ENCODE measurements at places on chromosomes 3 and 15.

DNA sequence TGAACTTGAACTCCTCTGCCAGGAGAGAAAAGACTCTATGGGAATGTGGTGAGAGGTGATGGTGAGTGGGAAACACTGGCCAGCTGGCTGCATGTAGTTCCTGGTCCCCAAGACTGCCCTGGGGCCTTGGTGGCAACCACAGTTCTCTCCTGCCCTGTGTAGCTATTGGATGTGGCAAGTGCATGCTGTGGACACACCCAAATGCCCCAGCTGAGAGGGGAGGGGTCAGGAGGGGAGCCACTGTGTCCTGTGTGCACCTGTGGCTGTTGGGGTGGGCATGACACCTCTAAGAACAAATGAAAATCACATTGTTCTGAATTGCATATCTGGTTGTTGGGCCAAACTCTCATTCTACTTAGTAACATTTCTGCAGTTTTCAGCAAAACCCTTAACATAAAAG is 409.6 kb downstream of the NSUN3 start:
- DNase-seq = no peak

GRCh38 chr15:101038327-101039003 is 119.3 kb downstream of the LRRK1 start:
- DNase-seq = no peak

GRCh38 chr3:45955017-45955647 is 11.9 kb downstream of the CXCR6 start:
- DNase-seq = no peak

DNA sequence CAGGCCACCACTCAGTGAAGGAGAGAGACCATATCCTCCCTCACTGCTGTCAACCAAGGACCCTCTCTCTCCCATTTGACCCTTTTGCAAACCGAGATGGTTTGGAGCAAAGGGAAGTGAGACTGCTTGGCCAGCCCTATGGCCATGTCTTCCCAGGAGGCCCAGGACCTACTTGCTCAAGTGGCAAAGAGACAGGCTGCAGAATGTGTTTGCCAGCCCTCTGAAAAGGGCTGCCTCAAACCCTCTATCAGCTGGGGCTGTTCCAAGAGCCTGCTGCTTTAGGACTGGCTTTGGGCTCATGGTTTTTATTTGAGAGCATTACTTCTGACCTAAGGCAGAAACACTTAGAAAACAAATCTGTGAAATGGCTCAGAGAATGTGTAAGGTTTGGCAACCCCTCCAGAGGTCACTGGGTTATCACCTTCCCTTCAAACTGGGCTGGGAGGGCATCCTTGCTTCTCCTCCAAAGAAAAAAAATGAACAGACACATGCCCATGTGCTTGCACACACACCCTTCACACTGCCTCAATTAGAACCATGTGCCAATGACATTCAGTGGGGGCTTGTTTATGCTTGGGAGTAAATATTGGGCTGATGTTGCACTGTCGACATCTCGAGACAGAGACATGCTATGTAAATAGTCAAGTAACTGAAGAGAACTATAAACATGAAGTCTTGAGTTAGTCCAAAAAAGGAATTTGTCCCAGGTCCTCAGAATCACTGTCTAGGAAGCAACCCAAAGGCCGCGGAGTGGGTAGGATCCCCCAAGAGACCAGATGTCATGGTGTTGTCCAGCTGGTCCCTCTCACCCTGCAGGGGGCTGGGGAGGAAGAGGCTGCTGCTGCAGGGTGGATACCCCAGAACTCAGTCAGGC is 49.8 kb upstream of the CTDSPL start:
- DNase-seq = no peak

DNA sequence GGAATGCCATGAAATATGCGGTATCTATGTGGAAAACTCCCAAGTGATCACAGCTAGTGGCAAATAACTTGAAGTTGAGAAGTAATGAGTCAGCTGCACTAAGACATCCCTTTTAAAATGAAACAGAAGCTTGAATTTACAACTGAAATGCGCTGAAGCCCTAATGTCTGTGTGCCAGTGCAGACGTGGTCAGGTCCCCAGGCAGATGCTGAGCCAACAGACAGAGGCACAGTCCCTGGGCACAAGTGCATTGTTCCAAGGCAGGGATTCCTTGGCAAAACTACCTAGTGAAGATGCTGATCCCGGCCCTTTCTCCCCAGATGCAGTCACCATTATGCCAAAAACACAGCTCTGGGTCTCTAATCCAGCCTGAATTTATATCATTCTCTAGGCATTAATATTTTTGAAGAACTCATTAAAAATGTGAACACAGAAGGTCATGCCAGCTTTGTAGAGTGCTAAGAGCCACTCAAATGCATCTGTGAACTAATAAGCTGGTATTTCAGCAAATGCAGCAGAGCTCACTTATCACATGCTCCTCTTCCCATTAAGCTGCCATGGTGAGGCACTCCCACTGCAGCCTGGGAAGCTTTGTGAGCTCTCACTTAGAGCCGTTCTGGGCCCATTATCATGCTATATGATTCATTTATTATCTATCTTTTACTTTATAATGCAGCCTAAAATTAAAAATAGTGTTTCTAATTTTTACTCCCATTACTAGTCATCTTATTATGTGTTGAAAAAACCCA is 200.1 kb downstream of the GABRB3 start:
- DNase-seq = no peak

- no peak for DNase-seq
Measured at GRCh38 chr3:158314426-158315357, 204.8 kb downstream of the RSRC1 start.

DNA sequence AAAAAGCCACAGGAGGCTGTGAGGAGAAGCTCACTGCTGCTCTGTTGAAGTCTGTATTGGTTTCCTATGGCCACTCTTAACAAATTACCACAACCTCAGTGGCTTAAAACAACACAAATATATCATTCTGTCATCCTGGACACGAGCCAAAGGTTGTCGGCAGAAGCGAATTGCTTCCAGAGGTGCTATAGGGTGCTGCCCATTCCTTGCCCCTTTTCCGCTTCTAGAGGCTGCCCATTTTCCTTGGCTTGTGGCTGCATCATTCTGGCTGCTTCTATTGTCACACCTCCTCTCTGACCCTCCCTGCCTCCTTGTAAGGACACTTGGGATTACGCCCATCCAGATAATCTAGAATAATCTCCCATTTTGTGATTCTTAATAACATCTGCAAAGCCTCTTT is 6.4 kb upstream of the SACM1L start:
- DNase-seq = no peak

DNA sequence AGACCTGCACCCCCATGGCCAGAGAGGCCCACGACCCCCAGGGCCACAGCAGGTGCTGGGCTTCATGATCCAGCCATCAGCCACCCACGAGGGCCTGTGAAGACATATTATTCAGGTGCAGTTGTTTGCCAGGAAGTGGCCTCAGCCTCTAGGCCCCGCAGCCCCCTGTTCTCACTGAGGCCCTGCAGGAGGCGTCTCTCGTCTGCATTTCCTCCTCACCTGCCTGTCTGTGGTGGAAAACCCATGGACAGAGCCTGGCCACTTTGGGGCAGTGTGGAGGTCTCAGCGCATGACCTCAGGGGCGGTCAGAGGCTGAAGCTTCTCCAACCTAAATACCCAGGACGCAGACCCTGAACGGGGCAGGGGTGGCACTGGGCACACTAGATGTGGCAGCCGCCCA is 18.6 kb downstream of the UROC1 start:
- DNase-seq = no peak

- no peak for DNase-seq
Measured at GRCh38 chr3:42728056-42728455, 25.5 kb upstream of the HHATL start.

- no peak for DNase-seq
Measured at GRCh38 chr15:27701956-27702355, 397.2 kb downstream of the OCA2 start.

GRCh38 chr15:41798607-41799487 is 24.6 kb downstream of the MAPKBP1 start:
- no peak for DNase-seq

DNA sequence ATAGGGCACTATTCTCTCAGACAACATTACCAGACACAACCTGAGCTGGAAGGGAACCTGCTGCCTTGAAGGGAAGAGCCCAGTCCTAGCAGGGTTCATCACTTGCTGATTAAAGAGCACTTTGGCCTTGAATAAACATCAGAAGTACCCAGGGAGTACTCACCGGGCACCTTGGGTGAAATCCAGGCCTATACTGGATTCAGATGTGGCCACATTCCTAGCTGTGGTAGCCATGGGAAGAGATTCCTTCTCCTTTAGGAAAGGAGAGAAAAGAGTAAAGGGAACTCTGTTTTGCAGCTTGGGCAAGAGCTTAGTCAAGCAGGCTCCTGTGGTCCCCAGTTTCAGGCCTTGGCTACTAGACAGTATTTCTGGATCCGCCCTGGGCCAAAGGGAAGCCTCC is 195.0 kb downstream of the SPATA16 start:
- no peak for DNase-seq

- DNase-seq = no peak
Measured at GRCh38 chr15:81894061-81894460, 151.8 kb downstream of the MEX3B start.

- peak; percentile 32 for DNase-seq
Measured at GRCh38 chr3:11381141-11381540, 108.9 kb downstream of the ATG7 start.

DNA sequence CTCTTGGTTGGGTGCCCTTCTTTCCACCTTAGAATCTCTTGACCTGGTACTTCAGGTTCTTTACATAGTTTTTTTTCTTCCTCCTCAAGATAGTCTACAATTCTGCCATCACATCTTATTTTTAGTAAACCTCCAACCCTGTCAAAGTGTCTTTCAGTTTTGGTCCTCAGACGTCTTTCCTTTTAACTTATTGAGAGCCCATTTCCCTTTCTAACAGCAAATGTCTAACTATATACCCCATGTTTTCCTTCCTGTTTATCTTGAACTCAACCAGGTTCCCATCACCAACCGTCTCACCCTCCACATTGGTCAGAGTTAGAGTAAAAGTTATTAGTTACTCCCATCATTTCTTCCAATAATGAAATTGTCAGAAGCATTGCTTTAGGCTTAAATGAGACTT is 10.4 kb downstream of the KBTBD12 start:
- DNase-seq = no peak

- DNase-seq = peak; percentile 91
Measured at GRCh38 chr3:85781806-85782205, 823.0 kb downstream of the CADM2 start.

DNA sequence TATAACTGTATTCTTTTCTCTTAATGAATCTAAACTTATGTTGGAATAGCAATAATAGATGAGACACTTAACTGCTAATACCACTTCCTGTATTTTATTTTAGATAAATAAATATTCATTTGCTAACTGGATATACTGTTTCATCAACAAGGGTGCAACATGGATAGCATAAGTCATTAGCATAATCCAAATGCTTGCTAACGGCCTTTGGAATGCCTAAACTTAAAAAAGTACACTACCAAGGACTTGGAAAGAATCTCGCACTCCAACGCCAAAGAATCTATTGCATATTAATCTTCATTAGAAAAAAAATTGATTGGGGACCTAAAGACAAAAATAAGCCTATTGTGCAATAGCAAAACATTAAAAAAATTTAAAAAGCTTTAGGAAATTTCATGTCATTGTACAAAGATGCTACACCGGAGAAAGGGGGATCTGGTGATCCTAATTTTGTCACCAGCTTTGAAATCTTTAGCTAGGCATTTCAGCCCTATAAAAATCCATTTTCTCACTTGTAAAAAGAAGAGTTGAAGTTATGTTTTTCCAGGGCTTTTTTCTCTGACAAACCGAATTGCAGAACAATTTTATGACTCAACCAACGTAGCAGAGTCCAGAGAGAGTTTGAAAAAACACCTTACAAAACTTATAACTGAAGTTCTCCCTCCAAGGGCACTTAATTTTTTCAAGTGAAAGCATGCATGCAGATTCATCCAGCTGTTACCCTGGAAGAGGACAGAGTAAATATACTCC is 4.1 kb downstream of the VGLL3 start:
- no peak for DNase-seq

- no peak for DNase-seq
Measured at GRCh38 chr15:38091078-38091645, 156.7 kb downstream of the TMCO5A start.

DNA sequence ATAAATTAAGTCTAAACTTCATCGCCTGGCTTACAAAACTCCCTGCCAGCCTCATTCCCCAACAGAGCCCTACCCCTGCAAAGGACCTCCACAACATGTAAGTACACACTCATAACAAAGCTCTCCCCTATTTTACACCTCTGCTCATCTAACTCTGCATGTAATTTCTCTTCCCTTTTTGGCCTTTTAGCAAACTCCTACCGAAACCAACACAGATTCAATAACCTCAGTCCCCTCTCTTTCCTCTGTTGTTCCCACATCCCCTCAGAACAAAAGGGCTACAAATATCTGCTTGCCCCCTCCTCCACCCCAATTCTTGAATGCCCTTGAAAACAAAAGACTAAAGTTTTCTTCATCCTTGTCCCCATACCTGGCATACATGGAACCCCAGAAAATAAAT is 662 bp downstream of the UBL7 start:
- no peak for DNase-seq

DNA sequence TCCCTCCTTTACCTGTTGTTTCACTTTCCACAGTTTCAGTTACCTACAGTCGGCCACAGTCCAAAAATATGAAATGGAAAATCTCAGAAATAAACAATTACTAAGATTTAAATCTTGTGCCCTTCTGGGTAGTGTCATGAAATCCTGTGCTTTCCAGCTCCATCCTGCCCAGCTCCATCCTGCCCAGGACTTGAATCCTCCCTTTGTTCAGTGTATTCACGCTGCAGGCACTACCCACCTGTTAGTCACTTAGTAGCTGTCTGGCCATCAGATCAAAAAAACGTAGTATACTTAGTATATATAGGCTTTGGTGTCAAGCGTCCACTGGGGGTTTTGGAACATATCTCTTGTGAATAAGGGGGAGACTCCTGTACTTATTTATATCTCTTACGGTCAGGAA is 329.0 kb upstream of the SEMA6D start:
- DNase-seq = no peak

DNA sequence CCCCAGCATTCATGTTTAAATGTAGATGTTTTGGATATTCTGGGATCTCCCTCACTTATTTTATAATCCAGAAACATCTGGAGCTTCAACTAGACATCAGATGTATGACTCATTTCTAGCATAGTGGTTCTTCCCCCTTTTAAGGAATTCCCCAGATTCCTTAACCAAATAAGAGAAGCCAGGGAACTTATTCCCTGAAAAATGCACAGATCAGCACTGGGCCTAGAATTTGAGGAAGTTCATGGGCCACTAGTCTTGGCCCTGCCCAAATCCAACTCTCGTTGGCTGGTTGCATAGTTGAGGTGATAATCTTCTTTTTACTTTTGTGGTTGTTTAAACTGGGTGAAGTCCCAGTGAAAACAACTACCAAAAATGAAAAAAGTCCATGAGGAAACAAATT is 20.4 kb downstream of the RARRES1 start:
- no peak for DNase-seq

GRCh38 chr3:45164056-45164455 is 17.9 kb upstream of the CDCP1 start:
- DNase-seq = no peak

- no peak for DNase-seq
Measured at GRCh38 chr15:80710635-80711554, 15.8 kb downstream of the ABHD17C start.

GRCh38 chr3:126954141-126954842 is 28.6 kb upstream of the PLXNA1 start:
- no peak for DNase-seq

Data from NCI-H1092 (cell line).